NCI-H748 treated with DMSO at 0.1 percent for 48 hours (cell line): ENCODE measurements at places on chromosomes 2 and 18.

- no peak for DNase-seq
These were observed 16.9 kb downstream of the TGIF1 start for GRCh38 chr18:3466872-3467271.

DNA sequence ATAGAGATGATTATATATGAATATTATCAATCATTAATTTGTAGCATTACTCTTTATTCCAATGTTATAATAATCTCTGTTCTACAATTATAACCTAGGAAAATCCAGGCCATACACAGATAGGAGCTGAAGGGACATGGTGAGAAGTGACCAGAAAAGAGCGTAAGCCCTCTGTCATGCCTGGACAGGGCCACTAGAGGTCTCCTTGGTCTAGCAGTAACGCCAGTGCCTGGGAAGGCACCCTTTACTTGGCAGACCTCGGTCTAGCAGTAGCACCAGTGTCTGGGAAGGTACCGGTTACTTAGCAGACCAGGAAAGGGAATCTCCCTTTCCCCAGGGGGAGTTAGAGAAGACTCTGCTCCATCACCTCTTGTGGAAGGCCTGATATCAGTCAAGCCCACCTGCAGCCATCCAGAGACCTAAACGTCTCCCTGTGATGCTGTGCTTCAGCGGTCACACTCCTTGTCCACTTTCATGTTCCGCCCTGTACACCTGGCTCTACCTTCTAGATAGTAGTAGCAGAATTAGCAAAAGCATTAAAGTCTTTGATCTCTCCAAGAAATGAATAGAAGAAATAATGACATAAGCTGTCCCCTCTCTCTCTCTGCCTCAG, 447.5 kb upstream of the FSIP2 start:
- no peak for DNase-seq

GRCh38 chr18:28116461-28116860, 60.5 kb downstream of the CDH2 start:
- no peak for DNase-seq

GRCh38 chr2:203071148-203071547, 56.5 kb downstream of the NBEAL1 start:
- no peak for DNase-seq

DNA sequence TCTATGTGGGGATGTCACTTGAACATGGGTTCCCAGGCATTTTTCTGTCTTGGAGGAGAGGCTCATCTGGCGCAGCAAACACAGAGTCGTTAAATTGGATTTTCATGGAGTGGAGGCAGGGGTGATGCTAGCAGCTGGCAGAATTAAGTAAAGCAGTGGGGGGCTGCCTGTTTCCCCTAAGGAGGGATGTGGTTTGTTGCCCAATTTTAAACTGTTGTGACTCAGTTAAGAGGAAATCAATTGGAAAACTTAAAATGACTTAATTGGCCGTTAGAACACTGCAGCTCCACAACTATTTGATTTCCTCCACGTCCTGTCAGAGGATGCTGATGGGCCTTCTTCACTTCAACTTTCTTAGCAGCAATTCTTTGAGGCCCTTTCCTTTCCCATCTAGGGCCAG, 354.1 kb upstream of the ATP5MC3 start:
- no peak for DNase-seq

DNA sequence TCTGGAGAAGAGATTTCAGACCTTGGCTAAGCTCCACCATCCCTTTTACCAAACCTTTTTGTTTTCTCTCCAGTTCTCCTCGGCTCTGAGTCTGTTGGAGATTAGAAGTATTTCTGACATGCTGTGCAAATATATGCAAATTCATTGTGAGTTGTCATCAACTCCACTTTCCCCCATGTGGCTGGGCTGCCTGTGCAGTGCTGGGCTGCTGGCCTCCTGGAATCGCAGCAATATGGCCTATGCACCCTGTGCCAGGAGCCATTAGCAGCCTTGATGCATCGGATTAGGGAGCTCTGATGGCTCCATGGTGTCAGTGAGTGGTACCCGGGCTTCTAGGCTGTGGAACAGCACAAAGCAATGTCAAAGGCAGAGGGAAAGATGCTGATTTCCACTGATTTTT, 80.0 kb downstream of the GPR39 start:
- DNase-seq = peak; percentile 32

- DNase-seq = no peak
These were observed 167.1 kb downstream of the RAB3GAP1 start for GRCh38 chr2:135219226-135219625.

GRCh38 chr18:3360211-3360610, 89.8 kb upstream of the TGIF1 start:
- DNase-seq = no peak

- no peak for DNase-seq
These were observed 36.4 kb downstream of the RNMT start for GRCh38 chr18:13762690-13763439.

- DNase-seq = no peak
These were observed 108.1 kb downstream of the FHOD3 start for GRCh38 chr18:36405611-36406010.

DNA sequence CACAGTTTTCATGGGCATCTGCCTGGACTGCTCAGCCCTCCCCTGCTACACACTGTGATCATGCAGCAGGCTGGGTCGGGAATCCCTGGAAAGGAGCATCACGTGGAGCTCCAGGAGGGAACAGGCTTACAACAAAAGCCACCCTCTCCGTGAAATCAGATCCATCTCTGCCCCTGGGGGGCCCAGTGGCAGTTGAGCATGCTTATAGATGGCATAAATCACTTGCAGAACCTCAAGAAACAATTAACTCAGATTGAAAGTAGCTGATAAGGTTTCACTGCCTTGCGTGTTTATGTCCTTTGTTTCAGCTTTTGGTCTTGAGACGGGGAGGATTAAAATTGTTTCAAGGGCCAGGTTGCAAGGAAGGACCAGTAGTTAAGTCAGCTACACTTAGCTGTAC, 354.8 kb upstream of the MEIS1 start:
- no peak for DNase-seq

GRCh38 chr2:118562144-118562543, 285.3 kb downstream of the EN1 start:
- no peak for DNase-seq

- no peak for DNase-seq
These were observed 433.8 kb upstream of the ID2 start for GRCh38 chr2:8247905-8248622.

- no peak for DNase-seq
These were observed 467.8 kb downstream of the ZEB2 start for GRCh38 chr2:144052083-144052482.

DNA sequence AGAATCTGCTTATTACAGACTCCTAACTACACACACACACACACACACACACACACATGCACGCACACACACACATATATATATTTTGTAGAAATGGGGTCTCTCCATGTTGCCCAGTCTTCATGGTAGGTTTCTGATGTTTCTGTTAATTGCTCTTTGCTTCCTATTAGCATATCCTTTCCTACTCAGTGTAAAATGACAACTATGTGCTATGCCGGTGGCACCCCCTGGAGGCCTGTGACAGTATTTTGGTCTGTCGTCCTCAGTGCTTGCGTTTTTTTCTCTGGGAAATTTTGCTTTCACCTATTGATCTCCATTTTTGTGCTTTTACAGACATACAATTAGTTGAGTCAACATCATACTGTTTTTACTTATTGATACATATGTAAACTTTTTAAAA, 322.1 kb downstream of the LRRTM1 start:
- DNase-seq = no peak

DNA sequence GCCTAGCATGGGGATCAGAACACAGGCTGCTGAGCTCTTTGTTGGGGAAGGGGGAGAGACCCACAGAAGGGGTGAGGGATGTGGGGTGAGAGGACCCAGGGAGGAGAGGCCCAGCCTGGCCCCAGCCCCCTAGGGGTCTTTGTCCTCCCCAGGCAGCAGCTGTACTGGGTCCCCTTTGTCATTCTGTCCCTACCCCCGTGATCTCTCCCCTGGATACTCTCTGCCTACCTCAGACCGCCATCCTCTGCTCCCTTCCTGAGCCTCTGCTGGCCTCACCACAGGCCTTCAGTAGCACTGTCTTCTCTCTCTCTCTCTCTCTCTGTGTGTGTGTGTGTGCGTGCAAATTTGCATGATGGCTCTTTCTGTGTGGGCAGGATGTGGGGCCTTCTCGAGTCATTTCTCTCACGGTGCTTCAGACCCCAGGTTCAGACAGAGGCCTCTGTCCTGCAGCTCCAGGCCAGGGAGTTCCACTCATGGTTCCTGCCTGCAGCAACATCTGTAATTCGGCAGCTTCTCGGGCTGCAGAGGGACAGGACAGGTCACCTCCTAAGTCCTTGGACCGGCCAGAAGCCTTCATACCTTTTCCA, 1.4 kb downstream of the PSD4 start:
- no peak for DNase-seq

DNA sequence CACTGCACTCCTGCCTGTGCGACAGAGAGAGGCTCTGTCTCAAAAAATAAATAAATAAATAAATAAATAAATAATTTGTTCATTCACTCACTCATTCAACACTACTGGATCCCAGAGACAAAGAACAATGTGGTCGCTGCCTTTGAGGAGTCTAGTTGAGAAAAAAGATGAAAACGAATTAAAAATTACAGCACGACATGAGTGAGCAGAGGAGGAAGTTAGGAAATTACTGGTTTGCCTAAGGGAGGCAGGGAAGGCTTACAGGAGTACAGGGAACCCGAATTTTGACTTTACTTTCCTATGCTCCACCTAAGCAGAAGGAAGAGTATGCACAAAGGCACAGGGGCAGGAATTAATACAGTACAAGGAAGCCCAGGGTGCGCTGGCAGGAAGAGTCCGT, 4.2 kb upstream of the KCMF1 start:
- no peak for DNase-seq

DNA sequence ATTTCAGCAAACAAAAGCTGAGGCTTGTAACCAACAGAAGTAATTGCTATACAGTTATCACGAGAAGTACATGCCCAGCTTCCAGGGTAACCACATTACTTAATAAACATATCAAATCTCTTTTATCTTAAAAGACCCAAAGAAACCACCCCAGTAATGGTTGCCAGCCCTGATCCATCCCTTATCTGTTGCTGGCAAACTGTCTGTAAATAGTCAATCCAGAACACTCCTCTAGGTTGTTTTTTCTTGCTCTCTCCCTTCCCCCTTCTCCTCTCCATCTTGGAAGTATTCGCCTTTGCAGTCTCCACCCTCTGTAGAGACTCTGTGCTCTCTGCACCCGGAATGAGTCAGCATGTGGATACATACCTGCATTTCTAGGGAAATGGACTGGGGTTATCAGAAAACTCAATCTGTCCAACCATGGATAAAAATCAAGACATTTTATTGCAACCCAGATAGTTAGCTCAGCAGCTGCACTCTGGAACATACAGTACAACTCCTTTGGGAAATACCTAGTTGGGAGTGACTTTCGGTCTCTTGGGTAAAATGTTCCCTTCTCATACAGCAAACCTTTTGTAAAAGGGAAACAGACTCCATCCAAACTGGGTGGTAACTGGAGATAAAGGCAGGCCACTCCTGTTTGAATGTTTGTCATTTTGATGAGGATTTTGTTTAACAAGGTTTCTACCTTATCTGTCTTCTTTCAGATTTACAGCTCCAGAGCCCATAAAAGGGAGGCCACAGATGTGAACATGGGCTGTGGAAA, 123.5 kb upstream of the FOSL2 start:
- no peak for DNase-seq

- no peak for DNase-seq
These were observed 13.7 kb upstream of the TNP1 start for GRCh38 chr2:216873573-216873972.

DNA sequence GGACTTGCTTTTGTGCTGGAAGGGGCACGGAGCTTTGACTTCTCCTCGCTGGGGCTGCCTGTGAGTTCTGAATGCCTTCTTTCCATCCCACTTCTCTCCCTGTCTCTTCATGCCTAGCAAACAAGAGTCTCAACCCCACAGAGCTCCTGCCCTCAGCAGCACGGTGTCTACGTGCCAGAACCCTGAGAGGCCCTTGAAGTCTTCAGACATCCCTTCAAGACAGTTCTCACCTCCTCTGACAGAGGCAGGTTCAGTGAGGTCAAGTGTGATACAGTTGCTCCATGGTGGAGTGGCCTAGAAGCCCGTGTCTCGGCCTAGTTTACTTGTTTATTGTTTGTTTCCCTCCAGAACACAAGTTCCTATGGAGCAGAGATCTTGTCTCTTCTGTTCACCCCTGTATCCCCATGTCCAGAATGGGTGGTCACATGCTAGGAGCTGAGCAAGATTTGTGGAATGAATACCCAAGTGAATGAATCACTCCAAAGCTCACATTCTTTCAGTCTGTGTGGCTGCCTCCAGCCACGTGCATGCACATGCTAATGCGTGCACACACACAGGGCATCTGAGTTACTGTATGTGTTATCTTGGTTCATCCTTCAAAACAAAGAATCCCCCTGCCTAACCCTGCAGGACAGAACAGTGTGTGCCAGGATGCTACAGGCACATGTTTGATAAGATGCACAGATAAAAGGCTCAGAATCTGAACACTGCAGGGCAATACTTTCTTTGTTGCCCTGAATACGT, 391.6 kb downstream of the NBAS start:
- no peak for DNase-seq

DNA sequence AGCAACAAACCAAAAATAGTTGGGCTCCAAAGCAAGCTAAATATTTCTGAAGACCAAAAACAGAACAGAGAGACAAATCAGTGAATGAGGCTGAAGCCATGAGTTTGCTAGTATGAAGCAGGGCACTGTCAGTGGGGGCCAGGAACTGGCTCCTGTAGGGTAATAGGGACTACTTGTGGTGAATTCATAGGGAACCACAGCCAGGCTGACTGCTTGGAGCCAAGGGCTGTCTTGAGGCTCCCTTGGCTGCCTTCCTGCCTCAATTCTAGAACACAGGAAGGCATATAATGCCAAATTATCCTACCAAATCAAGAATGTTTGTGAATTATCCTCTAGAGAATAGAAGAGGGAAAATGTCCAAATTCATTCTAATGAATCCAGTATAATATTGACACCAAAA, 406.0 kb downstream of the CCDC85A start:
- DNase-seq = no peak

- no peak for DNase-seq
These were observed 111.3 kb upstream of the CREB1 start for GRCh38 chr2:207418419-207418818.

DNA sequence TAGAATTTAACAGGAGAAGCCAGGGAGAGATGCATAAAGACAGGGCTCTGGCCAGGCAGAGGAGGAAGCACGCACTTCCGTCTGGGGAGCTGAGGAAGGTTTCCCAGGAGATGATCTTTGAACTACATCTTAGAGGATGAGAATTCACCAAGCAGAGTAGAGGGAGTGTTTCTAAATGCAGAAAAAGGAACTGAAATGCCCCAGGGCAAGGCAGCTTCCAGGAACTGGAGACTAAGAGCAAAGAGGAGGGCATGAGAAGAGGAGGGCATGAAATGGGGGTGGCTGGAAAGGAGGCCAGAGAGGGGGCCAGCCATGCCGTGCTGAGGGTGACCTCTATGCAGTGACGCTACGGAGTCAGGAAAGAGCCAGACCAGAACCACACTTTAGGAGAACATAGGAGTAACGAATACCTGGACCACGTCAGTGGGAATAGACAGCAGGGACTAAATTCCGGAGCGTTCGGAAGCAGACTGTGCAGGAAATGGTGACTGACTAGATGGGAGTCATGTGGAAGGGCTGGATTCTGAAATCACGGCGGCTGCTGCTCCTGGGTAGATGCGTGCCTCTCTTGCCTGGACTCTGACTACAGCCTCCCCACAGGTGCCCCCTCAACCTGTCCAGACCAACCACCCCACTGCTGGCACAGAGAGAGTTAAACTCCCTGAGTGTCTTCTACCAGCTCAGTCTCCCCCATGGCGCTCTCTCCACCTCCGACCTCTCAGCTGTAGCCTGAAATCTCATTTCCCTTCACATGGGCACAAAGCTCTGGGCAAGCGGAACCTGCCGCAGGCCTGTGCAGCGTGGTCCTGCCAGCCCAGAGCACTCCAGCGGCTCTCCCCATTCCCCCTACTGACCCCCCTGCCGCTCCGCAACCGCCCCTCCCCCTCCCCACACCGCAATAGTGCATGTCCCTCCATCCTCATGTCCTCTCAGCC, 87.0 kb upstream of the RTN4 start:
- no peak for DNase-seq
